ENCODE measurements at places on chromosomes 11 and 22. TPM values are rescaled to one million over a fixed set of nuclear protein-coding genes. Genes with fewer than 3 reads are reported as not detected.

The HOATZ gene
- not detected for total RNA-seq

GRCh38 chr11:45412051-45412471 is 125.9 kb upstream of the SYT13 start:
- DNase-seq, result no peak

The POLR2F gene
- total RNA-seq, result 60.5 TPM

DNA sequence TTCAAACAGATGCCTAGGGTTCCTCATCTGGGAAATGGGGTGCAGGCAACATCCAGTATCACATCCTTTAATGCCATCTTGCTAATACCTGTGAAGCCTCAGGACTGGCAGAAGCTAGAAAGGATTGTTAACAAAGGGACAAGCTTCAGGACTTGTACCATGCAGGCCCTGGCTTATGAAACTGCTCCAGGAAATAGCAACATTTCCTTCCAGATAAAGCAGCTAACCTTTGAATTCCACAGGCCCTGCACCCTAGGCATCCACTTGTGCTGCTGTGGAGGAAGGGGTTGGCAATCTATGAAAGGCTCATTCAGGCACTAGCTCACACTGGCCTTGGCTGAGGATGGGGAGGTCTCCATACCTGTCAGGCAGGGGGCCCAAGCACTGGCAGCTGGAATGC is 87.2 kb downstream of the BTBD10 start:
- no peak for DNase-seq

All from thyroid gland (tissue), 4 donors.